ENCODE measurements at places on chromosomes 6 and 20. TPM values are rescaled to one million over a fixed set of nuclear protein-coding genes. Genes with fewer than 3 reads are reported as not detected.

DNA sequence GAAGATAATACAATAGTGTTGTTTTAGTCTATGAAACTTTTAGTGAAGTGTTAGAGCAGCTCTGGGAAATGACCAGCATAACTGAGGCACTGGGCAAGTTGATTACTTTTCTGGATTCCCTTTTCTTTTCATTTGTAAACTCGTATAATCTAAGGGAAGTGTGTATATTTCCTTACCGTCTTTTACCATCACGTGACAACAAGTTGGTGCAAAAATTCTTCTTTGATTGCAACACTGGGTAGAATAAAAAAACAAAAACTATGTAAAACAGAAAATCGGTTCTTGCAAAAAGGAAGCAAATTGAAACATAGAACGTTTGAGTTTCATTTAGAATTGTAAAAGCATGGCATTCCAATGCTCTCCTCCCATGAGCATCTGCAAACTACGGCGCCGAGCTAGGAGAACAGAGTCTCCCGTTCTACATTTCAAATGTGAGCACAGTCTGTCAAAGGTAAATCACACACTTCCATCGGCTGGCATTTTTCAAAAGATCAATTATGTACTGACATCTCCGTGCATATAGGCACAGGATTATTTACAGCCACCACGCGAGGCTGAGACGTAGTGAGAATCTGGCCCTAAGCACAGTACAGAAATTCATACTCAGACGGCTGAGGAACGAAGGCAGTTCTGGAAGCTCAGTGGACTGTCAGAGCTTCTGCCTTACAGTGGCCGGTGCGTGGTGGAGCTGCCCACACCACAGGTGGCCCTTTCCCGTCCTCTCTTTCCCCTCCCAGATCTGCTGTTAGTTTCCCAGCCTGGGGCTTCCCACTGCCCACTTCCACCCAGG, 314.0 kb downstream of the BMP7 start:
- DNase-seq = no peak

DNA sequence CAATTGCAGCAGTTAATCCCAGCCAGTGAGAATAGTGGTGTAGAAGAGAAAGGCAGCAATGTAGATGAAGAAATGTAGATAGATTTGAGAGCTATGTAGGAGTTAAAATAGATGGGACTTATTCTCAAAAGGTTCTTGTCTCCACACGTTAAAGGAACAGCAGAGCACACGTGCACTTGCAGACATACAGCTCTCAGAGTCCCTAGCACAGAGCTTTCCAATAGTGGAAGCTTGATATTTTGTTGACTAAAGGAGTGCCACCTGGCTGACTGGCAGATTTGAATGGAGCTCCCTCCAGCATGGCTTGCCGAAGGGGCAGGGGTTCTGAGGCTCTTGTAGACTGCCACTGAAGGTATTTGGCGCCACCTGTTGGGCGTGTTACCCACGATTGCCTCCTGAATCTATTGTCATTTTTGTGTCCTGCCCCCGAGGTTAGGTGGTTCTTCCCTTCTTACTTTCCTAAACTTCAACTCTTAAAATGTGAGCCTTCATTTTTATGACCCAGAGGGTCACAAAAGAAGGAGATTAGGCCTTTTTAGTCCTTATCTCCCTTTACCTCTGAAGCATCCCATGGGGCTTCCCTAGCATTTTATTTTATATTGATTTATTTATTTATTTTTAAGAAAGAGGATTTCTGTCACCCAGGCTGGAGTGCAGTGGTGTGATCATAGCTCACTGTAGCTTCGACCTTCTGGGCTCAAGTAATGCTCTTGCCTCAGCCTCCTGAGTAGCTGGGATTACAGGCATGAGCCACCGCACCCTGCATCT, 16.4 kb downstream of the BRD2 start:
- peak; percentile 79 for DNase-seq

- no peak for DNase-seq
Measured at GRCh38 chr20:25018841-25019240, 26.3 kb upstream of the APMAP start.

- no peak for DNase-seq
Measured at GRCh38 chr20:12554426-12554825, 454.3 kb upstream of the SPTLC3 start.

DEFB124 gene
- total RNA-seq = not detected

Data from A172 (cell line).